AG10803 (cell line): ENCODE measurements at places on chromosomes 2 and 18.
A peak's percentile ranks its signal among the peaks of the same experiment; 100 is the strongest.

DNA sequence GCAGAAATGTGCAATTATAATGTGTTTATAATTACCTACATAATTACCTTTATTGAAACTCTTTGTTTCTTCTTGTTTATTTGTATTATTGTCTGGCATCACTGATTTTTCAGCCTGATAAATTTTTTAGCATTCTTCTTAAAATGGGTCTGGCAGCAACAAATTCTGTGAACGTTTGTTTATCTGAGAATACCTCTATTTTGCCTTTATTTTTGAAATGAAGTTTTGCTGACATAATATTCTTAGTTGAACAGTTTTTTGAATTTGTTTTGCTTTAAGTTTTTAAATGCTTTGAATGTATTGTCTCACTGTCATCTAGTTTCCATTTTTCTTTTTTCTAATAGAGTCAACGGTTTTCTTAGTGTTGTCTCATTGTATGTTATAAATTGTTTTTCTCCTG, 1152.0 kb upstream of the CDH2 start:
- DNase-seq = no peak

DNA sequence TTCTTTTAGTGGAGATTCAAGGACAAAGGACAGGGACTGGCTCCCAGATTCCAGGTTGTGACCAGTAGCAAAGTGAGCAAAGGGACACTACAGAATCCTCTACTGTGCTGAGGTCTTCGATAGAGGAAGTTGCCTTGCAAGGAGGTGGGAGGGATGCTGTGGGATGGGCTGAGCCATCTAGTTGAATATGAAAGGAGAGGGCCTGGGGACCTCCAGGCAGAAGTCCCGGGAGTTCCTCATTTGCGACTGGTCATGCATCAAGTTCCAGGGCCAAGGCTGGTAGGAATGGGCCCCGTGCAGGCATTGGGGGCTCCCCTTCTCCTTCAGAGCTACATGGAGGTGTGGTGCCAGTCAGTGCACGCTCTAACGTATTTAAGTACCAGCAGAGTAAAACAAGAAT, 12.6 kb upstream of the PROM2 start:
- no peak for DNase-seq

GRCh38 chr2:79994965-79995364, 309.6 kb downstream of the LRRTM1 start:
- peak; percentile 35 for DNase-seq

DNA sequence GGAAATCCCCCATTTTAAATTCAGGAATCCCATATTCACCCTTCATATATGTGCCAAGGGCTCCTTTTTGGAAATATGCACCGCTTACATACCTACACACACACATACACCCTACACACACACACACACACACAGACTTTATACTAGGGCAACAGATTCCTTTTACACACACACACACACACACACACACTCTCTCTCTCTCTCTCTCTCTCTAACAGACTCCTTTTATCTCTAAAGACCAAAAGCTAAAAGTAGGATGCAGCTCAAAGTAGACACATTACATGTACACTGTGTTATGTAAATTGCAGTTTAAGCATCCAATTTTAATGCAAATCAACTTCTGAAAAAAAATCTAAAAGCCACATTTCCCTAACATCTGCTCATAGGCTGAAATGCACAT, 130.9 kb upstream of the CAPN13 start:
- no peak for DNase-seq

- no peak for DNase-seq
These were observed 88.8 kb downstream of the ZCCHC2 start for GRCh38 chr18:62611453-62612288.

- peak; percentile 54 for DNase-seq
These were observed 18.5 kb downstream of the PMAIP1 start for GRCh38 chr18:59918320-59918755.

- DNase-seq = no peak
These were observed 385.2 kb downstream of the RIT2 start for GRCh38 chr18:42730272-42730671.

DNA sequence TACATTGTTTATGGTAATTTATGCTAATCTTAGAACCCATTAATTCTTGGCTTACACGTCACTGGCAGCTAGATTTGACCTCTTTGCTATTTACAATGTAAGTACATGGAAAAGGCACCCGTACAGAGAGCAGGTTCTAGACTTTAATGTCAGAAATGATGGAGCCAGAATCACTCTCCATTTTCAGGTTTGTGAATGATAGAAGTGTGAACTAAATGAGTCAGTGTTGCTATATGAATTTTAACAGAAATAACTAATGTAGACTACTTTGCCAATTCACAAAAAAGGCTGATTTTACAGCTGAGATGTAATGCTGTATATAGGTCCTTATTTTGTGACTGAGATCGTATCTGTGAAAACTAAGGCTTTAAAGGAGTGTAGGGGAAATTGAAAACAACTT, 214.6 kb downstream of the LDLRAD4 start:
- DNase-seq = no peak

GRCh38 chr2:44799105-44799504, 142.4 kb upstream of the SIX3 start:
- no peak for DNase-seq

GRCh38 chr2:39696838-39697237, 31.1 kb downstream of the TMEM178A start:
- peak; percentile 78 for DNase-seq

DNA sequence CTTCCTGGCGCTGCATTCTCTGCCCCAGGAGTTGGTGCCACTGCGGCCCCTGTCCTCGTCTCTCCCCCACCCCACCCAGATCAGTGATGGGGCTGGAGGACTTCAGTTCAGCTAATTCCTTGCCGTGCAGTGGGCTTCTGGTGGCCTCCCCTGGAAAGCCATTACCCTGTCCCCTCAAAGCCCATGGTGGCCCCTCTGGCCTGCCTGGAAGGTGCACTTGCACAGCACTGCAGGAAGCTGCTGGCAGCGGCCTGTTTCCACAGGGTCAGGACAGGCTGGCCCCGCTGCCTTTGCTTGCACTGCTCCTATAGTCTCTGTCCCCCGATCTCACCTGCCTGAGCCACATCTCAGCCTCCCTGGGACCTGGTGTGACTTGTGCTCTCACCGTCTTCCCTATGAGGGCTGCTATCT, 105.1 kb downstream of the USP40 start:
- no peak for DNase-seq

DNA sequence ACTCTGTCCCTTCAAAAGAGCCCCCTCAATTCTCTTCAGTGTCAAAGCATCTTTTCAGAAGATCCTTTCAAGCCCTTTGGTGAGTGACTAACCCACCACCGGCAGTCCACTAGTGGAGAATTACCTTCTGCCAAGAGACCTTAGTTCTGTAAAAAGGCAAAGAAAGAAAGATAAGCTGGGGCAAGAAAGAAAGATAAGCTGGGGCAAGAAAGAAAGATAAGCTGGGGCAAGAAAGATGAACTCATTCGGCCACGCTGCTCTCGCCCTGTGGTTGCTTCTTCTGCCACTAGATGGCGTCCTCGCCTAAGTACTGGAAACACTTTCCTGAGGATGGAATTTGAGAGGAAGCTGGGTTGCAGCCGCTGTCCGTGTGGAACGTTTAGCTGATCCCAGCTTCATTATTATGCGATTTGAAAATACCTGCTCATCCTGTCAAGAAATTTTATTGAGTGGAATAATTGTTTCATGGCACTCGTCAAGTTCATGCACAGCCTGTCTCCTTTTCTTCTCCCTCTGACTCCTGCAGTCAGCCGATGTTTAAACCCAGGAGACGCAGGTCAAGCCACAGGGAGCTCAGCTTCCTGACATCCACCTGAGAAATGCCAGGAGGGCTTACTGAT, 17.3 kb upstream of the ANXA4 start:
- peak; percentile 68 for DNase-seq

DNA sequence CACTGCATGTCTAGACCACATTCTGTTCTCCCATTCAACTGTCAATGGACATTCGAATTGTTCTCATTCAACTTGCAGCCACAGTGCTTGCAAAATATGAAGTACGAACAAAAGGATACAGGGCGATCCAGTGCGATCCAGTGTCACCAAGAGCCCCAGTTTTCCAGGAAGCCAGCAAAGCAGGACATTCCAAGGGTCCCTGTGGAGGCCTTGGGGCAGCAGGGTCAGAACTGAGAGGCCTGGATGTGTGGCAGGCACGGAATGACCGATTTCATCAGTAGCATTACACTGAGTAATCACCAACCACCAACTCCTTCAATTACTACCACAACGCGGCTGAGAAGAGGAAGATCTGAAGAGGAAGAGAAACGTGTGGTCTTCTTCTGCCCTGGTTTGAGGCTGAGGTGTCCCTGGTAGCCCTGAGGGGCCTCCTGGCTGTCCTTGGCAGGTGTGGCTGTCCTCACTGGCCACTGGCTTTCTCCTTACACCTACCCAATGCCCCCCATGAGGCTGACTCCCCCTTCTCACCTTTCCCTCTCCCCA, 172.7 kb upstream of the FHL2 start:
- DNase-seq = no peak

DNA sequence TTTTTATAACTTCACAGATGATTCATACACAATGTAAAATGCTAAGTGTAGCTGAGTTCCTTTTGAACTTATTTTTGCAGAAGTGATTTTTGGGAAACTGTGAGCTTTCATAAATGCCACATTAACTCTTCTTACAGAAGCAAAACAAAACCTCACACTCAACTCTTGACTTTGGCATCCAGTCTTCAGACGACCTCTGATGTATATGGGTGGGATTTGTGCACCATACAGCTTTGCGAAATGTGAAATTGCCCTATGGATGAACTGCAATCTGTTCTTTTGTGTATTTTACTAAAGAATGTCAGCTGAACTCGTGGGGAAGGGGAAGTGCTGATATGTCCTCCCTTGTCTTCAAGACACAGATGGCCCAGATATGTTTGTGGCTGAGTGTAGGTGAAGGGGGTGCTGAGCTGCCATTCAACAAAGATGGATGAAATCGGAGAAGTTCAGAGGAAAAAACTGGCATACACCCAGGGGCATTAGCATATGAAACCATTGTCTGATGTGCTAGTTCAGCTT, 218.3 kb downstream of the PTGR3 start:
- no peak for DNase-seq

DNA sequence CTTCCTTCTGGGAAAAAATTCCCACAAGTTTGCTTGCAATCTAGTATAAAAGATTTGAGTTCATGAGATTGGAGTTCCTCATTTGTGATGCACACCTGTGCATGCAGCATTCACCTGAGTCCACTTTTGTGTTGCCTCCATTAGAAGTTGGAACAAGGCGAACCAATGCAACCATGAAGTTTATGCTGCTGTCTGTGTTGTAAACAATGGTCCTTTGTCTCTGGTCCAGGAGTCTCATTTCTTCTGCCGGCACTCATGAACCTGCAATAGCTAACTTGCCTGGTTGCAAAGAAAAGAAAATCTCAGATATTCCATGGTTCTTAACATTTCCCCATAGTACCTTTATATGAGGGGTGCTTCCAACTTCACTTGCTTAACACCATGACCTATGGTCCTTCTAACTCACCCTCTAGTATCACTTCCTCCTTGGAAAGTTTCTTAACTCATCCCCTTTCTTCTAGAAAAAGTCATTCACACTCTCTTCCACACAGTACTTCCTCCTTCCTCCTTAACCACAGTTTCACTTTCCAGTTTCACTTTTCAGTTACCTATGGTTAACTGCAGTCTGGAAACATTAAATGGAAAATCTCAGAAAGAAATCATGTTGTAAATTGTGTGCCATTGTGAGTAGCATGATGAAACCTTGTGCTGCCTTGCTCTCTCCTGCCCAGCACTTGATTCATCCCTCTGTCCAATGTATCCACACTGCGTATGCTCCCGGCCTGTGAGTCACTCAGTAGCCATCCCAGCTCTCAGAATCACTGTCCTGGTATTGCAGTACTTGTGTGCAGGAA, 128.8 kb upstream of the TRIB2 start:
- DNase-seq = peak; percentile 94

GRCh38 chr2:41879235-41879916, 168.4 kb upstream of the PKDCC start:
- DNase-seq = no peak

GRCh38 chr2:82811946-82812345, 1647.1 kb downstream of the SUCLG1 start:
- no peak for DNase-seq

- DNase-seq = no peak
These were observed 57.0 kb upstream of the LRRTM4 start for GRCh38 chr2:77579076-77579769.

GRCh38 chr2:39728941-39729351, 50.1 kb downstream of the THUMPD2 start:
- peak; percentile 47 for DNase-seq

DNA sequence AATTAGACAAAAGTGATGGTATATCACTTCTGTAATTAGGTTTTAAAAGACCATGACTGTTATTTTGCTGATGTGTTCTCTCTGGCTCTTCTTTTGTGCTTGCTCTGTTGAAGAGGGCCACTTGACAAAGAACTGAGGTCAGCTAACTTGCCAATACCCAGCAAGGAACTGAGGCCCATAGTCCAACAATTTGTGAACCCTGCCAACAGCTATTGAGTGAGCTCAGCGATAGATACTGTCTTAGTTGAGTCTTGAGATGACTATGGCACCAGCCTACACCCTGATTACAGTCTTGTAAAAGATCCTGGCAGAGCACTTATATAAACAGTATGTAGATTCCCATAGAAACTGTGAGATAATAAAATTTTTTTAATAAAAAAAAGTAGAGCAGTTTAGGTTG, 103.0 kb downstream of the BMPR2 start:
- DNase-seq = no peak

- no peak for DNase-seq
These were observed 57.0 kb downstream of the PRELID3A start for GRCh38 chr18:12464731-12465130.

GRCh38 chr2:105755895-105756294, 11.2 kb downstream of the NCK2 start:
- DNase-seq = no peak
